ENCODE measurements at places on chromosomes 6 and 20. TPM values are rescaled to one million over a fixed set of nuclear protein-coding genes. Genes with fewer than 3 reads are reported as not detected.

- no peak overlapping the region for H3K4me3 ChIP-seq
- H3K27ac ChIP-seq, result no peak overlapping the region
- no peaks in the 10 kb centered on the region for H3K4me1 ChIP-seq
- no peaks in the 10 kb centered on the region for H3K36me3 ChIP-seq
- peak; percentile 57 for DNase-seq
- H3K27me3 ChIP-seq, result no peaks in the 10 kb centered on the region
Observed at GRCh38 chr20:19074828-19075516, 137.5 kb upstream of the SLC24A3 start.

DNA sequence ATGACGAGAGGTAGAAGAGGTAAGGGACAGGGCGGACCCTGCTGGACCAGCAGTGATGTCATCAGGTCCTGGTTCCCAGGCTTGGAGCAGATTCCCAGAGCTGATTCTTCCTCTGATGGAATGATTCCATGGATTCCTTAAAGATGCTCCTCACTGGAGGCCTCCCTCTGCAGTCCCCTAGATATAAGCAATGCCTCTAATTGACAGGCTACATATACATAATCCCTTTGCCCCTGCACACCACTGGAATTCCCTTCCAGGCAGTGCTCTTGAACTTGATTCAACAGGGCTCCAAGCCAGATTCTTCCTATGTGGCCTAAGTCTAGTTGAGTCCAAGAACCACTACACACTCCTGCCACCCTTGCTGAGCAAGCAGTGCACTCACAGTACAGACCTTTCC is 52.3 kb upstream of the L3MBTL3 start:
- no peak overlapping the region for H3K27ac ChIP-seq
- H3K4me1 ChIP-seq, result no peaks in the 10 kb centered on the region
- H3K4me3 ChIP-seq, result no peak overlapping the region
- no peaks in the 10 kb centered on the region for H3K27me3 ChIP-seq
- no peak for DNase-seq

- no peak overlapping the region for H3K4me3 ChIP-seq
- H3K36me3 ChIP-seq, result no peaks in the 10 kb centered on the region
- no peaks in the 10 kb centered on the region for H3K27me3 ChIP-seq
- no peak for DNase-seq
- H3K4me1 ChIP-seq, result no peaks in the 10 kb centered on the region
Observed at GRCh38 chr6:11166948-11167347, 55.4 kb upstream of the ERVFRD-1 start.

DNA sequence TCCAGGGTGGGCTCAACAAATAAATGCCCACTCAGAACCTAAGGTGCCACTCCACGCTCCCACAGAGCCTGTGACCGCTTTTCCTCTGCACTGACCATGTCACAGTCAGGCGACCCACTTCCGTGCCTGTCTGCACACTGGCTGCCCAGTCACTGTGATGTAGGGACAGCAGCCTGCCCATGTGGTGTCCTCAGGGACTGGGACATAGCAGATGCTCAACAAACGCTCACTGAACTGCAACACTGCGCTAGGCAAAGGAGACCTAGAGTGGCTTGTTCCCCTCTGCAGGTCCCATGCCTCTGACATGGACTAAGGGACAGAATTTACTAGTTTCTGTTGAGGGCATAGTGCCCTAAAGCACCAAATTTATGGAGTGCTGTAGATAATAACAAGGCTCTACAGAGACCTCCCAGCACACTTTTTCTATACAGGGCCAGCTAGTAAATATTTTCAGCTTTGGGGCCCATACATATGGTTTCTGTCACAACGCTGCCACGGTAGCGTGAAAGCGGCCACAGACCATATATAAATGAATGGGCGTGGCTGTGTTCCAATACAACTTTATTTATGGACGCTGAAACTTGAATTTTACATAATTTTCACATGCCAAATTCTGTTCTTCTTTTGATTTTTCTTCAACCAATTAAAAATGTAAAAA is 57.8 kb upstream of the MRPS10 start:
- H3K4me3 ChIP-seq, result no peak overlapping the region
- H3K36me3 ChIP-seq, result no peaks in the 10 kb centered on the region
- DNase-seq, result no peak

GRCh38 chr20:46218656-46219055 is 89.6 kb downstream of the CDH22 start:
- no peaks in the 10 kb centered on the region for H3K27me3 ChIP-seq
- no peak overlapping the region for H3K4me3 ChIP-seq
- H3K4me1 ChIP-seq, result peaks cover 16% of the 10 kb centered on the region
- DNase-seq, result no peak
- no peak overlapping the region for H3K27ac ChIP-seq

DNA sequence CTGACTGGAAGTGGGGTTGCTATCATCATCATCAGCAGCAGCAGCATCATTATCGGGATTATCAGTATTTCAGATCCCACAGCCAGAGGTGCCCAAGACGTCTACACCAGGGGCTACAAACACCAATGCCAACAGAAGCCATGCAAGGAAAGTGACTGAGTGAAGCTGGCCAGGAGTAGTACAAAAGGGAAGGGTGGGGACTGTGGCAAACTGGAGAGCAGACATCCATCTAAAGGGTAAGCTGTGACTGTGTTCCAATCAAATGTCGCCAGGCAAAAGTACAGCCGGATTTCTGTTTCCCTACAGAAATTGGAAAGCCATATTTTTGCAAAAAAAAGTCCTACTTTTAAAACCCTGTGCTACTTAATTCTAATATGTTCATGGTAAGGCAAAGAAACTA is 50.0 kb downstream of the PREX1 start:
- H3K27me3 ChIP-seq, result no peaks in the 10 kb centered on the region
- peaks cover 24% of the 10 kb centered on the region for H3K4me1 ChIP-seq
- H3K27ac ChIP-seq, result no peak overlapping the region
- DNase-seq, result no peak
- H3K36me3 ChIP-seq, result no peaks in the 10 kb centered on the region
- H3K4me3 ChIP-seq, result no peak overlapping the region

DNA sequence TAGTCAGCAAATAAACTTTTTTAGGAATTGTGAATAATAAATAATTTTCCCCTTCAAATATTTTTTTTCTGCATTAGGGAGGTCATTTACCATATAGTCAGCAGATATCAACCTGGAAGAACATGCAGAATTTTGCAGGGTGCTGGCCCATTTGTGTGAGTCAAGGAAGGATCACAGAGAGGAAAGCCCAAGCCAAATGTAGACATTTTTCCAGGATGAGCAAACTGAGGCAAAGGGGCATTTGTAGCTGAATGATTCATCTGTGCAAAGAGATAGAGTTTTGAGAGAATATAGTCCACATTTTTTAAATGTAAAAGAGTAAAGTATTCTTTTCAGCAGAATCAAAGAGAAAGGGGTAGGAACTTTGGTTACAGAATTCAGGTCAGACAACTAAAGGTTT is 555.5 kb upstream of the MARCKS start:
- no peaks in the 10 kb centered on the region for H3K36me3 ChIP-seq
- no peak overlapping the region for H3K4me3 ChIP-seq
- H3K27ac ChIP-seq, result no peak overlapping the region
- H3K4me1 ChIP-seq, result no peaks in the 10 kb centered on the region
- no peak for DNase-seq

GRCh38 chr6:41201764-41202173 is 820 bp upstream of the TREML2 start:
- H3K36me3 ChIP-seq, result no peaks in the 10 kb centered on the region
- no peak overlapping the region for H3K27ac ChIP-seq
- no peaks in the 10 kb centered on the region for H3K27me3 ChIP-seq
- DNase-seq, result peak; percentile 75

DNA sequence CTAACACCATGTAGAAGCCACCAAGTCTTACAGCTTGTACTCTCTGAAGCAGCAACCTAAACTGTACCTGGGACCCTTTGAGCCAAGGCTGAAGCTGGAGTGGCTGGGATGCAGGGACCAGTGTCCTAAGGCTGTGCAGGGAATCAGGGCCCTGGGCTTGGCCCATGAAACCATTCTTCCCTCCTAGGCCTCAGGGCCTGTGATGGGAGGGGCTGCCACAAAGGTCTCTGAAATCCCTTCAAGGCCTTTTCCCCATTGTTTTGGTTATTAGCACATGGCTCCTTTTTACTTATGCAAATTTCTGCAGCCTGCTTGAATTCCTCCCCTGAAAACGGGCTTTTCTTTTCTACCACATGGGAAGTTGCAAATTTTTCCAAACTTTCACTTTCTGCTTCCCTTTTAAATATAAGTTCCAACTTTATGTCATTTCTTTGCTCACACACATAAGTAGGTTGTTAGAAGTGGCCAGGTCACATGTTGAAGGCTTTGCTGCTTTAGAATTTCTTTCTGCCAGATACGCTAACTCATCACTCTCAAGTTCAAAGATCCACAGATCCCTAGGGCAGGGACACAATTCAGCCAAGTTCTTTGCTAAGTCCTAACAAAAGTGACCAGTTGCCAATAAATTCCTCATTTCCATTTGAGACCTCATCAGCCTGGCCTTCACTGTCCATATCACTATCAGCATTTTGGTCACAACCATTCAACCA is 28.2 kb upstream of the ATXN1 start:
- no peak for DNase-seq
- no peak overlapping the region for H3K4me3 ChIP-seq
- no peak overlapping the region for H3K27ac ChIP-seq
- H3K27me3 ChIP-seq, result no peaks in the 10 kb centered on the region
- H3K4me1 ChIP-seq, result no peaks in the 10 kb centered on the region

DNA sequence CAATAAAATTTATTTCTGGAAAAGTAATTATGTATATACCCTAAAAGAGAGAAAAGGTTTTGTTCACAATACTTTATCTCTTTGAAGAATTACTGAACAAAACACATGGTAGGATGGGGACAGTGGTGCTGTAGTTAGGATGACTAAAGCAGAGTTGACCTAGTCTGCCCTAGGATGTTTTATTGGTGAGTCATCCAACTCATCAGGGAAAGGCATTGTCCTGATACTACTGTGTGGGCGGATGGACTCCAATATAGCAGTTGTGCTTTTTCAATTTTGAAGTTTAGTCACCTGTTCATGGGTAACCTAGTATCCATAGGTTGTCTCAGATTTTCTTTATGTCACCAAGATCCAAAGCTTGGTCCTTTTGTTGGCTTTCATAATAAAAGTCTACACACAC is 53.3 kb upstream of the EYS start:
- no peaks in the 10 kb centered on the region for H3K4me1 ChIP-seq
- no peaks in the 10 kb centered on the region for H3K36me3 ChIP-seq
- no peak overlapping the region for H3K4me3 ChIP-seq

DNA sequence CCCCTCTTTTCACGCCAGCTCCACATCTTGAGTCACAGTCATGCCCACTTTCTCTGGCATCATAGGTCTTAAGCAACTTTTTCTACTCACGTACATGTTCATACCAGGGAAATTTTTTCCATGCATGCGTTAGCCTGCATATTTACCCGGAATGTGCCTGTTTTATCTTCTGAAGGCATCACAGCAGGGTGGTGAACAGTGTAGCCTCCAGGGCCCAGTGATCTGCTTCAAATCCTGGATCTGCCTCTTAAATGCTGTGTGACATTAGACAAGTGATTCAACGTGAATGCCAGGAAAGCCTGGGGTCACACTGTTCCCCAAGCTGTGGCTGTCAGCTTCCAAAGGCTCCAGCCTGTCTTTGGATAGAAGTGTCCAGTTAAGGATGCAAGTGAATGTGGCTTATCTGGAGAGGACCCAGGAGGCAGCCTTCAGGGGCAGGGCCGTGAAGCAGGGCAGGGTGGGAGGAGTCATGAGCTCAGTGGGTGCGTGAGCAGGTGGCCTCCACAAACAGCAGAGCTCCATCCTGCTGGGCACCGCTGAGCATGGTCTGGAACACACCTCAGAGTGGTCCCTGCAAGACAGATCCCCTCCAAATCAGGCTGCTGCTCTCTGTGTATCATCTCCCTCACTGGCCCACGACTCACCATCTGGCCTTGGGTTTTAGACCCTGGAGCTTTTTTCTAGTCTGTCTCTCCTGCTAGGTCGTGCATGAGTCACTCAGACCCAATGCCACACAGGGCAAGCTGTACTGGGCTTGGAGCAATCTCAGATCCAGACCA is 30.4 kb upstream of the CD93 start:
- no peaks in the 10 kb centered on the region for H3K27me3 ChIP-seq
- H3K4me1 ChIP-seq, result peaks cover 12% of the 10 kb centered on the region
- H3K27ac ChIP-seq, result no peak overlapping the region
- no peak for DNase-seq

DNA sequence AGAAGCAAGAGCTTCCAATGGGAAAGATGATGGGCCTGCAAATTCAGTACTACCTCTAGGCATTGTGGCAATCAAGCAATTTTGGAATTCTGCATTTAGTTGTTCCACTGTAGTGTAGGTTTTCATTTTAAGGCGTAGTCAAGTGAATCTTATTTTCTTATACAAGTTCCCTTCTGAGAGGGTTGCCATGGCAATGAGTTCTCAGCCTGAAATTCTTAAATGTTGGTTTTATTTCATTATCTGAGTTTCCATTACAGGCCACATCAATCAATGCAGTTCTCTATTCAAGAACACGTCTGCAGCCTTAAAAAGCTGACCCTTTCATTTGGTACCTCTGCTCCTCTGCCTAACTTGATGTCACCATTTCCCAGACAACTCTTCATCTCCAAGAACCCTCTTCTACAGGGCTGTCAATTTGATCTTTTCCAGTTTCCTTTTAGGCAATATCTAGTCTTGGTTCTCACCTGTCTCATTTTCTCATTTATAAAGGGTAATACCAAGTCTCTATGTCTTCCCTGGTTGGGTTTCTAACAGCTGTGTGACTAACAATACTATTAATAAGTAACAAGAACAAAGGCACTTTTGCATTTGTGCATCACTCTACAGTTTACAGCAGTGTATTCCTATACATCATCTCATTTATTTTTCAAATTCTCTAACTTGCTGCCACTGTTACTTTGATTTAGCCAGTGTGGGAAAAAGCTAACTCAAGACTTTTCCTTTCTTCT is 898.2 kb upstream of the FLRT3 start:
- H3K36me3 ChIP-seq, result no peaks in the 10 kb centered on the region
- no peak overlapping the region for H3K27ac ChIP-seq

DNA sequence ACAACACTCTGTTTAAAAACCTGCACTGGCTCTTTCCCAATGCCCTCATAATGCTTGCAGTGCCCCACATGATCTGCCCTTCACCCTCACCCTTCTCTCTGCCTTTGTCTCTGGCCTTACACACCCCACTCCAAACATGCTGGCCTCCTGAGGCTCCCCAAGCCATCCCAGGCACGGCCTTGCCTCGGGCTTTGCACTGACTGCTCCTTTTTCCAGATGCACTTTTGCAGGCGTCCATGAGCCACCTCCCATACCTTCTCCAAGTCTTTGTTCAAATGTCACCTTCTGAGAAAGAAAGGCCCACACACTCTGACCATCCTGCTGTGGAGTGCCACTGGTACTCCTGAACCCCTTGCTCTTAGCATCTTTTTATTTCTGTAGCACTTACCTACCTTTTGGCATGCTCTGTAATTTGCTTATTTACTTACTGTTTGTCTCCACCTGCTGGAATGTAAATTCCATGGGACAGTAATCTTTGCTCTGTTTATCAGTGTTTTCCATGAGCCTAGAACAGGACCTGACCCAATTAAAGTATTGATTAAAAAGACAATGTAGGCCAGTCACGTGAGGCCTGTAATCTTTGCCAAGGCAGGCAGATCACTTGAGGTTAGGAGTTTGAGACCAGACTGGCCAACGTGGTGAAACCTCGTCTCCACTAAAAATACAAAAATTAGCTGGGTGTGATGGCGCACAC is 30.7 kb downstream of the GFRA4 start:
- H3K4me1 ChIP-seq, result no peaks in the 10 kb centered on the region
- H3K27ac ChIP-seq, result no peak overlapping the region
- H3K4me3 ChIP-seq, result no peak overlapping the region
- DNase-seq, result no peak
- no peaks in the 10 kb centered on the region for H3K27me3 ChIP-seq
- peaks cover 33% of the 10 kb centered on the region for H3K36me3 ChIP-seq

- no peaks in the 10 kb centered on the region for H3K36me3 ChIP-seq
- H3K27ac ChIP-seq, result peak overlapping the region; percentile 45
- H3K4me1 ChIP-seq, result peaks cover 27% of the 10 kb centered on the region
Observed at GRCh38 chr6:133240511-133241085, 559 bp upstream of the EYA4 start.

ACTL10 gene
- total RNA-seq, result 1.3 TPM

RIPPLY2 gene
- total RNA-seq, result not detected

RNF182 gene
- total RNA-seq, result 0.40 TPM

CRNKL1 gene
- total RNA-seq, result 26.5 TPM

POM121L2 gene
- not detected for total RNA-seq

Measured in esophagus muscularis mucosa (tissue), 4 donors.